SK-N-SH (cell line): ENCODE measurements at places on chromosomes 11 and 22. TPM values are rescaled to one million over a fixed set of nuclear protein-coding genes. Genes with fewer than 3 reads are reported as not detected.

AIFM3 gene
- 1.3 and 1.7 TPM in 2 replicates for polyA plus RNA-seq

NAALAD2 gene
- polyA plus RNA-seq: 0.74 and 1.1 TPM in 2 replicates

GGTLC3 gene
- 0.13 TPM in 1 of 2 replicates, not detected in the other for polyA plus RNA-seq

MRE11 gene
- 2.8 and 4.7 TPM in 2 replicates for polyA plus RNA-seq
